ENCODE measurements at places on chromosomes 1 and 21.
A peak's percentile ranks its signal among the peaks of the same experiment; 100 is the strongest.

DNA sequence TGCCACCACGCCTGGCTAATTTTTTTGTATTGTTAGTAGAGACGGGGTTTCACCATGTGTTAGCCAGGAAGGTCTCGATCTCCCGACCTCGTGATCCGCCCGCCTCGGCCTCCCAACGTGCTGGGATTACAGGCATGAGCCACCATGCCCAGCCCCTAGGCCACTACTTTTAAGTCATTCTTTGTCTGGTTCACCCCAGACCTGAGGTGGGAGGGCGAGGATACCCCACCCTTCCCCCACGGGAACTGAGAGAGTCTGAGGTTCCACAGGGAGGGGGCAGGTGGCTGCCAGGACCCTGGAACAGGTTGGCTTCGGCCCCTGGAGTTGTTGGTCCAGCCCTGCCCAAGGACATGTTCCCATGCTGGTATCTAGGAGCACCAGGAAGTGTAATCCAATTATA lies 7.7 kb upstream of the SDC3 start:
- no peak for DNase-seq

DNA sequence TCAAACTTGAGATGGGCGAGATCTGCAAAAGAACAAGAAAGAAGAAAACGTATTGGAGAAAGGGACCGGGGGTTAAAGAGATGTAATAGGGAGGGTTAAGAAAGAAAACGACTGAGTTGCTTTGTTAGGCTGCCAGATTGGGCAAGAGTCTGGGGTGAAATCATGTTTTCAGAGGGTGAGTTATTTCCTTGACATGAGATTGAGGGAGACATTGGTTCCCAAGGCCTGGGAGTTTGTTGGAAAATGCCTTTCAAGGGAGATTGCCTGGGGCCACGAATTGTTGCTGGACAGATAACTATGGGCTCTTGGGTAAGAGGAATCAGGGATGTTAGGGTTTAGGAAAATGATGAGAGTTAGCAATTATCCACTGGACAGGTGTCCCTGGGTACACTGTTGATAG lies 776 bp upstream of the CADM3 start:
- DNase-seq: no peak

DNA sequence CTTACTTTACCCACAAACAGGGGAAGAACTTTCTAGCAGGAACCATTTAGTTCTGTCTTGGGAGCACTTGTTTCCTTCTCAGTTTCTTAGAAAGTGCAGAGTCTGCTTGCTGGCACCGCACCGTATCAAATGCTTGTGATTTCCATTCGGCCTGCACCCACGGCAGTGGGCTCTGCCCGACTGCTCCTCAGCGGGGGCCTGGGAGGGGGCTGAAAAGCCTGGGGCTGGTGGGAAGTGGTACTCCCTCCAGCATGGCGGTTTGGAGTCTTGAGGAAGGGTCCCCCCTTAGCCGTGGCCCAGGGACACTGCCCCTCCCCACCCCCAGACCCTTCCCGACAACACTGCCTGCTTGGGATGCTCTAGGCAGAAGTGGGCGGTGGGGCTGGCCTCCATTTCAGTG lies 57.0 kb downstream of the KIF26B start:
- DNase-seq: no peak

DNA sequence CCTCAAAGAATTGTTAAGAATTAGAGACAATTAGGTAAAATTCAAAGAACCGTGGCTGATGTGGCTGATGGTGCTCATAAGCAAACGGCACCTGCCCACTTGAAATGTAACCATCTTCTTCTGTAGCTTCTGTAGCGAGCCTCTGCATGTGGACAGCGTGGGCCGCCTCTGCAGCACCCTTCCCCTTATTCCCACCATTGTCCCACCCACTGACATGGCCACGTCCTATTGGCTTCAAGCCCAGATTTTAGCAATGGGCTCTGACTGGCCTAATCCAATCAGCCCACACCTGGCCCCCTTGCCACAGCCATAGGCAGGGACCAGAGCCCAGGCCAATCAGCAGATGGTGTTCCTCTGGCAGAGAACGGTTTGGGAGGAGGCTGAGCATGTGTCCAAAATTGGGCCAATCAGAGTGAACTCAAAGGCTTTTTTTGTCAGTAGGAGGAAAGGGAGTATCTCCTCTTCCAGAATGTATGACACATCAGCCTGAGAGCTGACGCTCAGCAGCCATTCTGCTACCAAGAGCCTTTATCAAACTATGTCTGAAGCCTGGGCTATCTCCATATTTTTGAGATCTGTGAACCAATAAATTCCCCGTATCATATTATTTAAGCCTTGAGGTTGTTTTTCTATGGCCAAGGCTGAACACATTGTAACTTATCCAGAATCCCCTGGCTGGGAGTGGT lies 518.5 kb downstream of the SMYD3 start:
- DNase-seq: no peak

DNA sequence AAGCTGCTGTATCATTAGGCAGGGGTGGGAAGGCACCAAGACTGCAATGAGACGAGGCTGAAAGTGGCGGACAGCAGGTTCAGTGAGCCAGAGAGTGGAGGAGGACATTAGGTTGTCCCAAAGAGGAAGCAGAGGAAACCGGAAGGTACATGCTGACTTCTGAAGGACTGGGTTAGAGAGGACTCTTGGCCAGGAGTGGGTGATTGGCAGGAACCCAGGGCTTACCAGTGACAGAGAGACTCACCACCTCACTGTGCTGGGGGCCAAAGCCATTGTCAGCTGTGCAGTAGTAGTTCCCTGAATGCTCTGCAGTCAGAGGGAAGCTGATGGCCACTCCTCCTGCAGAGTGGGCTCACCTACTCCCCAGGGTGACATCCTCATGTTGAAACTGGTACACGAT lies 41.9 kb upstream of the FCRL4 start:
- no peak for DNase-seq

DNA sequence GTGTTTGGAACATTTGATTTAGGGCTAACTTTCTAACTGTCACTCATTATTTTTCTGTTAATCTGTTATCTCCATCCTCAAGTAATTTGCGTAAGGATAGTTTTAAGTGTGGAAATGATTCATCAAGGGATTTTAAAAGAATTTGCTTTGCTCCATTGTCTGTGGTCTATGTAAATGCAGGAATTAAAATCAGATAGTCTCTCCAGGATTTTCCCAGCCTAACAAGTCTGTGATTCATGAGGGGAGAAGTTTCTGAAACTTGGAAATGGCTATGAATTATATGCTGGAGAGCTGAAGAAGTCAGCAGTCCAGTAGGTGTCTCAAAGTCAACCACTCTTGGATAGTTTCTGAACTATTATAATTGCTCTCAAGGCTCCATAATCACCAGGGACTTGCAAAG lies 264.5 kb downstream of the MRPL39 start:
- DNase-seq: peak; percentile 76

GRCh38 chr1:86317926-86318325 lies 78.2 kb downstream of the ODF2L start:
- no peak for DNase-seq

GRCh38 chr1:15279576-15280230 lies 32.7 kb downstream of the FHAD1 start:
- no peak for DNase-seq

GRCh38 chr1:200152336-200152735 lies 124.8 kb downstream of the NR5A2 start:
- DNase-seq: no peak
